Activated CD4-positive, alpha-beta T cell treated with anti-CD3 and anti-CD28 coated beads, Interleukin-2, amount 10 ng/mL, durations not matched to agents 7 days and 5 days (primary cell): ENCODE measurements at places on chromosomes 7 and 10.

- no peak for DNase-seq
- no peaks in the 10 kb centered on the region for H3K4me1 ChIP-seq
- H3K36me3 ChIP-seq, result no peaks in the 10 kb centered on the region
- H3K27me3 ChIP-seq, result no peaks in the 10 kb centered on the region
Observed at GRCh38 chr10:37634351-37634880, 223.0 kb downstream of the ZNF248 start.

GRCh38 chr10:132745971-132746370 is 40.0 kb downstream of the NKX6-2 start:
- H3K4me3 ChIP-seq, result no peak overlapping the region
- H3K27me3 ChIP-seq, result no peaks in the 10 kb centered on the region
- H3K27ac ChIP-seq, result no peak overlapping the region
- no peaks in the 10 kb centered on the region for H3K36me3 ChIP-seq

DNA sequence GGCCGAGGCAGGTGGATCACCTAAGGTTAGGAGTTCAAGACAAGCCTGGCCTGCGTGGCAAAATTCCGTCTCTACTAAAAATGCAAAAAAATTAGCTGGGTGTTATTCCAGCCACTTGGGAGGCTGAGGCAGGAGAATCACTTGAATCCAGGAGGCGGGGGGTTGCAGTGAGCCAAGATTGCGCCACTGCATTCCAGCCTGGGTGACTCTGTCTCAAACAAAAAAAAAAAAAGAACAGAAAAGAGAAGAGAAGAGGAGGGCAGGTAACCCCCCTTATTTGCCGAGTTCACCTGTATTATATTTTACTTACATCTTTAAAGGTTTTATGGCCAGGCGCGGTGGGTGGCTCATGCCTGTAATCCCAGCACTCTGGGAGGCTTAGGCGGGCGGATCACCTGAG is 91.7 kb downstream of the RNF216 start:
- peaks cover 90% of the 10 kb centered on the region for H3K4me1 ChIP-seq
- no peaks in the 10 kb centered on the region for H3K27me3 ChIP-seq
- H3K27ac ChIP-seq, result peak overlapping the region; percentile 93
- DNase-seq, result no peak
- peak overlapping the region; percentile 52 for H3K4me3 ChIP-seq
- peaks cover 47% of the 10 kb centered on the region for H3K36me3 ChIP-seq

- H3K4me3 ChIP-seq, result no peak overlapping the region
- H3K27me3 ChIP-seq, result no peaks in the 10 kb centered on the region
- DNase-seq, result no peak
- H3K36me3 ChIP-seq, result peaks cover 3% of the 10 kb centered on the region
- no peak overlapping the region for H3K27ac ChIP-seq
Observed at GRCh38 chr10:123245264-123245663, 91.1 kb downstream of the BUB3 start.

DNA sequence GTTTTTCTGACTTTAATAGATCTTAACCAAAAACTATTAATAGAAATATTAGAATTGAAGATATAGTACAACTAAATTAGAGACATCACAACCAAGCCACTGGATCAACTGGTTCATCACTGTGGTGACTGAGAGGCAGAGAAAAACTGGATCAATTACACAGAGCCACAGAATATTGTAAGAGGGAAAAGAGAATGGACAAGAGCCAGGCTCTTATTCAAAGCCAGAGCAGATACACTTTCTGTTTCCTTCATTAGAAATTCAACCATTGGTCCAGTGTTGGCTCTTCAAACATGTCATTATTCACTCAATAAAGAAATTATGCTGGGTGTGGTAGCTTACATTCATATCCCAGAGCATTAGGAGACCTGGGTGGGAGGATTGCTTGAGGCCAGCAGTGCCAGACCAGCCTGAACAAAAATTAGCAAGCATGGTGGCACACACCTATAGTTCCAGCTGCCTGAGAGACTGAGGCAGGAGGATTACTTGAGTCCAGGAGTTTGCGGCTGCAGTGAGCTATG is 295.1 kb downstream of the NEBL start:
- no peak overlapping the region for H3K27ac ChIP-seq
- H3K36me3 ChIP-seq, result no peaks in the 10 kb centered on the region
- no peaks in the 10 kb centered on the region for H3K27me3 ChIP-seq
- no peaks in the 10 kb centered on the region for H3K4me1 ChIP-seq
- no peak overlapping the region for H3K4me3 ChIP-seq

DNA sequence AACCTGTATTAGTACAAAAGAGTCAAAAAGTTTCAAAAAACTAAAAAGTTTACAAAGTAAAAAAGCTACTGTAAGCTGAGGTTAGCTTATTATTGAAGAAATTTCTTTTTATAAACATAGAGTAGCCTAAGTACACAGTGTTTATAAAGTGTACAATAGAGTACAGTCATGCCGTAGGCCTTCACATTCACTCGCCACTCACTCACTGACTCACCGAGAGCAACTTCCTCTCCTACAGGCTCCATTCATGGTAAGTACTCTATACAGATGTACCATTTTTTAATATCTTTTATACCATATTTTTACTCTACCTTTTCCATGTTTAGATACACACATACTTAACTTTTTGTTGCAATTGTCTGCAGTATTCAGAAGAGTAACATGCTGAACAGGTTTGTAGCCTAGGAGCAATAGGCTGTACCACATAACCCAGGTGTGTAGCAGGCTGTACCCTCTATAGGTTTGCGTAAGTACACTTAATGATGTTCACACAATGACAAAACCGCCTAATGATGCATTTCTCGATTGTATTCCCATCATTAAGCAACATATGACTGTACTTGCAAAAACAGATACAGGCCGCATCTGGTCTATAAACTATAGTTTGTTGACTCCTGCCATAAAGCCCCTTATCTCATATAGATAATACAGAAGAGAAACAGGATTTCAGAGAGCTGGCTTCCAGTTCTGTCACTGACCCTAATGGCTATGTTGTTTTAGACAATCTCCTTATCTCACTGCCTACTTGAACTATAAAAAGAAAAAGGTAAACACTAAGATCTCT is 438.8 kb downstream of the HTR7 start:
- H3K4me3 ChIP-seq, result no peak overlapping the region
- H3K27me3 ChIP-seq, result no peaks in the 10 kb centered on the region
- no peak for DNase-seq
- no peaks in the 10 kb centered on the region for H3K4me1 ChIP-seq
- H3K27ac ChIP-seq, result no peak overlapping the region
- no peaks in the 10 kb centered on the region for H3K36me3 ChIP-seq

DNA sequence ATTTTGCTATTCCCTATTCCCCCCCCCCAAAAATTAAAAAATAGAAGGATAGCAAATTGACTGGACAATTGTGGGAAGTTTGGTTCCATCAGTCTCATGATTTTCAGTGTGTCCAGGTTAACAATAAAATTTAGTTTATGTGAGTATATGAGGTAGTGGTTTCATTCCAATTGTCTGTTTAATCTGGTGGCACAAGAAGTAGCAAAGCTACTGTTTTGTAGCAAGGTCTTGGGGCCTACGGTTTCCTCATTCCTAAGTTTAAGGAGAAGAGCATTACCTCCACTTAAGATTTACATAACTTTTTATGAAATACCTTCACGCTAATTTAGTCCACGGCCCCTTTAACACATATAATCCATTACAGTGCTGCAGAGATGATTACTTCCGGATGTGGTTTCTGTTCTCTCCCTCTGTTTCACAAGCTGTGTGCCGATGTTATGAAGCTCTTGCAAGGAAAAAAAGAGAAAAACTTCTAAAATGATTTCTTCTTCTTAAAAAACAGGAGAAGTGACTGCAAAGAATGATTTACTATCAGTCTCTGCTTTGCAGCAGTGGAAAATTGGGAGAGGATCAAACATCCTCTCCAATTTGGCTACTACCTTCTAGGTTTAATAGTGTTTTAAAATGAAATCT is 32.7 kb upstream of the NPVF start:
- peak overlapping the region; percentile 80 for H3K27ac ChIP-seq
- peaks cover 5% of the 10 kb centered on the region for H3K27me3 ChIP-seq
- peaks cover 29% of the 10 kb centered on the region for H3K4me1 ChIP-seq
- DNase-seq, result peak; percentile 43
- H3K36me3 ChIP-seq, result no peaks in the 10 kb centered on the region
